ENCODE measurements at places on chromosomes 6 and 20. TPM values are rescaled to one million over a fixed set of nuclear protein-coding genes. Genes with fewer than 3 reads are reported as not detected.

The SLC4A11 gene
- 1.3 TPM for total RNA-seq

DNA sequence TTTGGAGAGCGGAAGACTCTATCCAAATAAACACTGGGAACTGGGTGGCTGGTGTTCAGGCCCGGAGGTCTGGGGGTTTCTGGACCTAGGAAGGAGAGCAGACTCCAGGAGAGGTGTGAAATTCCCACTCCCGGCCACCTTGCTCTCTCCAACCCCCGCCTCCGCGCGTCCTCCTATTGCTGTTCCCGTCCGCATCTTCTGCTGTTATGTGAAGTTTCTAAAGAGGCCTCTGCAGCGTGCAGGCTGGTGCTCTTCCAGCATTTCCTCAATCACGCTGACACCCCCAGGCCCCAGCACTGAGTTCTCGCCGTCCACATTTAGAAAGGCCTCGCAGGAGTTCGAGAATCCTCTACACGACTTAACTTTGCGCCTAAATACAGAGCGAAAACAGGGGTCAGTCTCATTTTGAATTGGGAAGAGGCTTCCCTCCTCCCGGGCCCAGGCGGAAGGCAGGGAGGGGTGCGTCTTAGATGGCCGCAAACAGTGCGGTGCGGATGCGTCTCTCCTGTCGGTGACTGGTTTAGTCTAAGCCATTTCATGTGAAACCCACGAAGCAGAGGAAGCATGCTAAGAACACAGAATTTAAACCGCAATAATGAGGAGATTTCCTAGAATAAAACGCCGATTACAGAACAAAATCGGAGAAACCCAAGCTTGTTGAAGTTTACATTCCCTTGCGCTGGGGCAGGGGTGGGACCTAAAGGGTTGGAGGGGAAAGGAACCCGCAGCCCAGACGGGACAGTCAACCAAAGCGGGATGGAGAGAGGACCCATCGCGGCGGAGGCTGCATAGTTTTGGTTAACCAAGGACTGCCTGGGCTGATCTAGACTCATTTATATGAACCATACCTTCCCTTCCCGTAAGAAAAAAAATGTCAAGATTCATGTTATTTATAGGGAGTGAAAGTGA is 4.0 kb upstream of the FOXF2 start:
- DNase-seq = no peak

DNA sequence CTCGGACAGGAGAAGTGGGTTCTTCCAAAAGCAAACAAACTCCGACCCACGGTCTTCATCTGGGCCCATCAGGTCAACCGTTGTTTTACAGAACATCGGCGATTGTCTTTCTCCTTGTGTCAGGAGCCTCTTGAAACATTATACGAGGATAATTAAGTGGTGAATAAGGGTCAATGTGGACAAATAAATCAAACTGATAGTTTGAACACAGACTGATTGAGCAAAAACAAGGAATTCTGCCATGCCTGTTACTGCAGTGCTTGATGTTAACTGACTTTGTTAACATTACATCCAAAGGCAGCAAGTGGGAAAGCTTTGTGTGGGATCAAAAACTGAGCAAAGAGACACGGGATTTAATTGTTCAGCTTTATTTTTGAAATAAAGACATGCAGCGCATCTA is 101.1 kb upstream of the IFNGR1 start:
- DNase-seq = no peak

DNA sequence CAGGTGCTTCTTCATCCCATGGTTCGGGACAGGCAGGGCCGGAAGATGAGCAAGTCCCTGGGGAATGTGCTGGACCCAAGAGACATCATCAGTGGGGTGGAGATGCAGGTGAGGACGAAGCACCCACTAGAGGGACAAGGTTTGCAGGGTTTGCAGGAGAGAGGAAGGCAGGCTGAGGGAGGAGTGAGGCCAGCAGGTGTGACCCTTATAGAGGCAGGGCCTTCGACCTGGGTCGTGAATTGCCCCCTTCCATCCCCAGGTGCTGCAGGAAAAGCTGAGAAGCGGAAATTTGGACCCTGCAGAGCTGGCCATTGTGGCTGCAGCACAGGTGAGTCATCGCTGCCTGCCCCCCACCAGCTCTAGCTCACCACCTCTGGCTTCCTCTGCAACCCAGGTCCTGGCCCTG is 8.4 kb downstream of the VARS2 start:
- DNase-seq = no peak

GRCh38 chr6:149459761-149460160 is 25.1 kb downstream of the ZC3H12D start:
- no peak for DNase-seq

DNA sequence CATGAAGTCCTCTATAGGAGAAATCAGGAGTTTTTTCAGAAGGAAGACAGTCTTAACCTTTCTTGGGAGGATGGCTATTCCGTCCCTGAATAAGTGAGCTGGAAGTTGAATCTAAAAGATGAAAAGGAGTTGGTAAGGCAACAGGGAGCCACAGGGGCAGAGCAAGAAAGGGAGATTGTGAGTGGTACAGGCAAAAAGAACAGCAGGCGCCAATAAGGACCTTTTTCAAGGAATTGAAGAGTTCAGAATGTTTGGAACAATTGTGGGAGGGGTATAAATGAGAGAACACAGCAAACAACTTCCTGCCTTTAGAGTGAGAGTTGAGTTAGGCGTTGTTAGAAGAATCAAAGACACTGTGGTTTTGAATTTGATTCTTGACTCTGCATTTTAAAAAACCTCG is 1003.7 kb downstream of the EPHA7 start:
- no peak for DNase-seq

- DNase-seq = no peak
Measured at GRCh38 chr6:14758421-14759081, 487.3 kb upstream of the JARID2 start.

DNA sequence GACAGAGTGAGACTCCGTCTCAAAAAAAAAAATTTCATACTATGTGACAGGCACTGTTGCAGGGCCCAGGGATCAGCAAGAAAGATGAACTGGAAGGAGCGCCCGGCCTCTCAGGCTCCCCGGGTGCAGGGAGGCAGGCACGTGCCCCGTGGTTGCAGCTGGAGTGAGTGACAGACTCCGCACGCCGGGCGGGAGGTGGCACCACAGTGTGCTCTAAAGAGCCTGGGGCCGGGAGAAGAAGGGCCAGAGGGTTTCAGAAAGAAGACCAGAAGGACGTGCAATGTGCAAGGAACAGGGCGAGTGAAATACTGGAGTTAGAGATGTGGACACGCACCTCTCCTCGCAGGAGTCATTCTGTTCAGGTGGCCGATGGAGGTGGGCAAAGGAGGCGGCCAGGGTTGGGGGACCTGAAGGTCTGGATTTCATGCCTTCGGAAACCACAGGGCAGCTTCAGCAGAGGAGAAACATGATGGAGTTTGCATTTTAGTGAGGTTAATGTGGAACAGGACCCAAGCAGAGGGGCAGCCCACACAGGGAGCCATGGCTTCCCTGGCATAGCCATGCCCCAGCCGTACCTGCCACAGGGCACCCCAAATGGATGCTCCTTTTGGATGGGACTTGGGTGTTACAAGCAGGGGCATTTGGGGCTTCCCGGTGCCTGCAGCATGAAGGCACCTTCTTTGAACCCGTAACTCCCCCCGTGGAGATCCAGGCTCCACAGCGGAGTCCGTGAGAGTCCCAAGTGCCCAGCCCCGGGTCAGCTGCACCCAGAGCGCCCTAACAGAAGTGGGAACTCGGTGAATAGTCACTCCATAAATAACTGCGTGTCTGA is 226.2 kb downstream of the ERMARD start:
- DNase-seq = no peak

The WFDC2 gene
- total RNA-seq = 0.80 TPM

DNA sequence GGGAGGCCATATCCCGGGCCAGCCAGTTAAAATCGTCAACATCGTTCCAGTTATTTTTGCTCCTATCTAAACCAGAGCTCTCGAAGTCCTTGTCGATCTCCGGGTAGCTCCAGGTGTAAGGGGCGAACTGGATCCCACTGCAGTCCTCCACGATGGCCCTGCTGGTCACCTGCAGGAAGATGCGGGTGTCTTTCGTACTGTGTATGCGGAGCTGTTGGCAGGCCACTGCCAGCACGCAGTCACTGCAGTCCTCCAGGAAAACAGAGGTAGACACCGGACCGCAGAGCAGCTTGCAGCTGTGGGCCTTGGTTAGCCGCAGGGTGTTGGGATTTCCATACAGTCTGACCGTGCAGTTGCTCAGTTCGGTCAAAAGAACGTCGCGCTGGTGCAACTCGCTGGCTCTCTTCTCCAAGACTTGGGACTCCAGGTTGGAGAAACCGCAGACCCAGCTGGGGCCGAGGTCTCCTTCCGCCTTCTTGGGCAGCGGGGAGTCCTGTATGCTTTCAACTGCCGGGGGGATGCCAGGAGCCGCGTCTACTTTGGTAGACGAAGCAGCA is 742 bp downstream of the TBCC start:
- DNase-seq = peak; percentile 66

DNA sequence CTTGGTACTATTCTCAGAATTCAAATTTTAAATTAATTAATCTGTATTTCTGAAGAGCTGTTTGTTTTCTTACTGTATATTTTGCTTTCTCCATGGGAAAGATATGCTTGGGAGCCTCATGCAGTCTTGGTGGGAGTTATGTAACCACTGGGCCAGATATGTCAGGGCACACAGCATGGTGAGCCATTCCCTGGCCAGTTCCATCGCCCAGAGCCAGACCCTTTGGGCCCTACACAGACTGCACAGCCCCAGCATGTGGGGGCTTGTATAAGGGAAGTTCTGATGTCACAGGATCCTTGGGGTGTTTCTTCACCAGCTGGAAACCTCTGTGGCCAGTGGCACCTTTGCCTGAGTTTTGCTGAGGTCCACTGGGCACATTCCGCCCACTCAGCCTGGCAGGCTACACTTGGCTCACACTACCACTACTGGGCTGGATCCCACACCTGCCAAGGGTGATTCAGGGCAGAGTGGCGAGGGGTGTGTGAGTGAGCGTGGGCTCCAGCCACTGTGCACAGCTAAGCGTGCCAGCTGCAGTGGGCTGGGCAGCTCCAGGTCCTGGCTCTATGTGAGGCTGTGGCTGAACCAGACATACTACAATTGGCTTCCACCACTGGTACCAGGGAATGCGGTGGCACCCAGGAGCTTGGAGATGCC is 293.5 kb downstream of the ARHGAP18 start:
- no peak for DNase-seq

GRCh38 chr20:17043323-17043722 is 183.5 kb upstream of the PCSK2 start:
- DNase-seq = no peak

The DZANK1 gene
- 3.3 TPM for total RNA-seq

The TJAP1 gene
- total RNA-seq = 54.7 TPM

DNA sequence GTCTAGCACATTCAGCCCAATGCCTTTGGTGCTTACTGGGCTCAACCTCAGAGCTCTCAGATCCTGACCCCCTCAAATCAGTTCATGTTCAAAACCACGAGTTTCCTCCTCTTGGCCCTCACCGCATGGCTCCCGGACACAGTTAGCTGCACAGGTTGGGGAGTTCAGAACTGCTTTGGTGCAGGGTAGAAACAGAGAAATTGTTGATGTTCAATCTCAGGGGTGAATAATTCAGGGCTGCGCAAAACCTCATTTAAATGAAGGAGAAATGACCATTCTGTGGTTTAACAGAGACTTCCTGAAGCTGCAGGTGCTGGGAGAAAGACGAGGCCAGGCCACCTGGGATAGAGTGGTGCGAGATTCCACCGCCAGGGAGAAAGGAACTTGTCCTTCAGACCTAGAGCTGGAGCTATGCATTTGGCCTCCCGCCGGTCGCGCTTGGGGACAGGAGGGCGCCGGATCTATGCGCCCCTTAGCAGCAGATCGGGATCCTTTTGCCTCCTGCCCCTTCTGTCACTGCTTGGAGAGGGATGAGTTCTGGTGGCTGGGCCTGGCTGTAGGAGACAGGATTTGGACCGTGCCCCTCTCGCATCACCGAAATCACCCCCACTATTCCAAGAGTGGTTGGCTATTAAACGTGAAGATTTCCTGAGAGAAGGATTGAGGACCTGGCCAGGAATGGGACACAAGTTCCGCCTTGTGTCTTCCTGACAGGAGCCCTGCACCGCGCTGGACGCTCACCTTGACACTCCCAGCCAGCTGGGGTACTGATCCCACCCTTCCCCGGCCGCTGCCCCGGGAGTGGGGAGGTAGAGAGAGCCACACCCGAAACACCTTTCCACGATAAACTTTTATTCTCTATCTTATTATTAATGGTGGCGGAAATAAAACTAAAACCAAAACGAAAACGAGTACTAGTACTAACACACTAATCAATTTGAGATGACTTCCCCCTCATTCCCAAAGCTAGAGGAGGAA is 767 bp upstream of the PAX1 start:
- no peak for DNase-seq

DNA sequence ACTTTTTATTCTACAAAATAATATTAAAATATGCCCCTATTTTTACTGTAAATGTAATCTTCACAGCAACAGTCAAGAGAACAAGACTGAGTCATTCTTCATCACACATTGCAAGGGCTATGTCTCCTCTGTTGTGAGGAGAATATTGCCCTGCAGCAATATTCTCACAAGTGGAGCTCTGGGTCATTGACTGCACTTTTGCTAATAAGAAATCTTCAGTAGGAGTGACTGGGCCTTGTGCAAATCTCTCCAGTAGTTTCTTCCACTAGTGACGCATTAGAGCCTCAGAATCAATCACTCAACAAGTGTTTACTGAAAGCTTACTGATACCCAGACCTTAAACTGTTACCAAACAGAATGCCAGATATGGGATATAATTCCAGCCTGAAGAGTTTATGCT is 49.1 kb downstream of the LAMA2 start:
- DNase-seq = no peak

The SLC26A8 gene
- total RNA-seq = not detected

The FNDC11 gene
- 0.13 TPM for total RNA-seq

DNA sequence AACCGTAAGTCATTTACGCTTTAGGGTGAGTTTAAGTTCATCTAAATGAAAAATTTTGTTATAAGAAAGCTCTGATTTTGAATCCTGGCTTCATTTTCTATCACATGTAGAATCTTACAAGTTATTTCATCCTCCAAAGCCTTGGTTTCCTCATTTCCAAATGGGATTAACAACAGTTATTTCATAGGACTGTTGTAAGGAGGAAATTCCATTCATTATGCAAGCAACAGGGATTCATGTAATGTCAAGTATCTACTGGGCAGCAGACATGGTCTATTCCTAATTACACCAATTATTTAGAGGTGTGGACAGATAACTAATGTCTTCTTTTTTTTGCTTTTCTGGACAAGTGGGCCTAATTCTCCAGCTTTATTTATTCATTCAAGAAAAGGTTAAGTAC is 154.0 kb downstream of the PDSS2 start:
- no peak for DNase-seq

DNA sequence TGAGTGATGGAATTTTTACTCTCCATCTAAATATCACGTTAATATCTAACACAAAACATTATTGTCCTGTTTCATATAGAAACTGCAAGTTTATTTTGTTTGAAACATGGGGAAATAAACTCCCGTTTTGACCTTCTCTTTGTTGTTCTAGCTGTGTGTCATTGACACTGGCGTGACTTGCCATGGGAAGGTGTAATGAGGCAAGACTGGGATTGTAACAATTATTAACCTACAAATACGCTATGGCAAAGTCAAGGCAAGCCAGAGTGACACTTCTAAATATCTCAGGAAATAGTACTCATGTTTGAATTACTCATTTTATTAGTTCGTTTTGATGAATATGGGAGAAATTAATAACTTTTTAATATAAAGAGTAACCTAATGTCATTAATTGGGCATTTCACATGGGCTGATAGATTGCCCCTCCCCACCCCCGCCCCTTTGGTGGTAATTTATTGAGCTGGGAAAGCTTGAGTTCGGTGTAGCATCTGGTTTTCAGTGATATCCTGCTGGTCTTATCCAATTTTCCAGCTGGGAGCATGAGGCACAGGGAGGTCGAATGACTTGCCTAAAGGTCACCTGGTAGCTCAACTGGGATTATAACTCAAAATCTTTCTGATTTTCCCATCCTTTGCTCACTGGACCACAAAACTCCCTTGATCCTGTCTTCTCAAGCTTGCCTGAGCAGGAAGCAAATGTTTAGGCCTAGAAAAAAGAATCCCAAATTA is 380.6 kb upstream of the JAG1 start:
- no peak for DNase-seq

All from naive thymus-derived CD8-positive, alpha-beta T cell (primary cell).